Stimulated activated CD8-positive, alpha-beta memory T cell treated with anti-CD3 and anti-CD28 coated beads, Interleukin-12 subunit alpha, Interleukin-12 subunit beta, amount 100 ng/mL, for 1 hour (primary cell): ENCODE measurements at places on chromosomes 6 and 20.

GRCh38 chr20:16390991-16391390 lies 182.3 kb downstream of the KIF16B start:
- no peak for DNase-seq

DNA sequence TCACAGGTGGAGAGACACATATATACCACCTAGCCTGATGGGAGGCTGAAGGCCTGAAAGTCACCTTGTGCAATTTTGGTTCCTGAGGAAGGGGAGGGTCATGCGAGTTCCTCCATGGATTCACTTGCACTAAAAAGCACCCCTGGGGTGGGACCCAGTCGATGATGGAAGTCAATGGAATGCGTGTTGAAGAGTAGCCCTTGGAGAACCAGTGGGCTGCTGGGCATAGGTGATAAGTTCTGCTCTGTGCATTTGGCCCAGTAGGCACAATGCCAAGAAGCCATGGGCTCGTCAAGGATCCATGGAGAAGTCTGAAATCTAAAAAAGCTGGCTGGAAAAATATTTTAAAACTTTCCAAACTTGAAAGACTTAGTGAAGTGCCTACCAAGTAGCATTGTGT lies 18.9 kb upstream of the SCRT2 start:
- DNase-seq: no peak

- DNase-seq: no peak
These were observed 69.0 kb downstream of the BACH2 start for GRCh38 chr6:90227673-90228072.

DNA sequence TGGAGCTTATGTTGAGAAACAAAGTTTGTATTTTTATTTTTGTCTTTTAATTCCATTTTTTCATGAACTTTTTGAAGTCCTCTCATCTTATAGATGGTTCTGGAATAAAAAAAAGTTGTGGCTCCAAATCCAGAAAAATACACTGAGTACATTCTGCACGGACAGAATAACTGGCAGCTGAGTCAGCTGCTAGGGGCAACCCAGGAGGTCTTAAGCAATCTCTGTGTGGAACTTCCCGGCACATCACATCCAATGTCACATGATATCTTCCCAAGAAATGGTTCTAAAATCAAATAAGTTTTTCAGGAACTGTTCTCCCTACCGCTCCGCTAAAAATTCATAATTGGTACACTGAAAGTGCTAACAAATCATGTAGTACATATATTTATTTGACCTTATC lies 29.8 kb downstream of the SLC13A3 start:
- no peak for DNase-seq

DNA sequence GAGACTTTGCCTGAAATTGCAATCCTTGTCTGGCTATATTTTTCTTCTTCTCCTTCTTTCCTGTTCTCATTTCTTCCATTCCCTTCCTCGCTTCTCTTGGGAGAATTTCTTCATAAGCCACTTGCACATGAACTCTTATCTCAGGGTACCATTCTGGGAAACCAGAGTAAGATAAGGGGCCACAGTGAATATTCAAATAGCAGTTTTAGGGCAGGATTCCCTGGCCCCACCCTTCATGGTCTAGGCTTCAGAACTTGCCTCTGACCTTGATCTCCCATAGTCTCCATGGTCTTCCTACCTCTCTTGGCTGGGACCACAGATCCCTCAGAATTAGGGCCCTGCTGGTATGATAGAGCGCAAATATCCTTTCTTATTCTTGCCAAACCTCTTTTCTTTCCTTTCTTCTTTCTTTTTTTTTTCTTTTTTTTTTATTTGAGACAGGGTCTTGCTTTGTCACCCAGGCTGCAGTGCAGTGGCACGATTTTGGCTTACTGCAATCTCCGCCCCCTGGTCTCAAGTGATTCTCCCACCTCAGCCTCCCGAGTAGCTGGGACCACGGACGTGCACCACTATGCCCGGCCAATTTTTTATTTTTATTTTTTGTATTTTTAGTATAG lies 123.0 kb upstream of the CITED2 start:
- no peak for DNase-seq

GRCh38 chr6:150243620-150244314 lies 100.9 kb downstream of the PPP1R14C start:
- no peak for DNase-seq

DNA sequence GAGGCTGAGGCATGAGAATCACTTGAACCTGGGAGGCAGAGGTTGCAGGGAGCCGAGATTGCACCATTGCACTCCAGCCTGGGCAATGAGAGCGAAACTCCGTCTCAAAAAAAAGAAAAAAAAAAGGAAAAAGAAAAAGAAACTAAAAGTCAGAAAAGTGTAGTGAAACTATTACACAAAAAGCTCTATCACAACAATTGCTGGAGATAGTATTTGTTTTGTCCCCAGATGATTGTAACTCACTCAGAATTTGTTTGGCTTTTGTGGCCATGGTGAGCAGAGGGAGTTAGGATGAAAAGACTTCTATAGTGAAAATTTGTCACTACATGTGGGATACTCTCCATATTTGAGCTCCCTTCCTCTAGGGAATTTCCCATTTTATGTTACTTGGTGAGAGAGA lies 5.2 kb upstream of the GOPC start:
- no peak for DNase-seq

DNA sequence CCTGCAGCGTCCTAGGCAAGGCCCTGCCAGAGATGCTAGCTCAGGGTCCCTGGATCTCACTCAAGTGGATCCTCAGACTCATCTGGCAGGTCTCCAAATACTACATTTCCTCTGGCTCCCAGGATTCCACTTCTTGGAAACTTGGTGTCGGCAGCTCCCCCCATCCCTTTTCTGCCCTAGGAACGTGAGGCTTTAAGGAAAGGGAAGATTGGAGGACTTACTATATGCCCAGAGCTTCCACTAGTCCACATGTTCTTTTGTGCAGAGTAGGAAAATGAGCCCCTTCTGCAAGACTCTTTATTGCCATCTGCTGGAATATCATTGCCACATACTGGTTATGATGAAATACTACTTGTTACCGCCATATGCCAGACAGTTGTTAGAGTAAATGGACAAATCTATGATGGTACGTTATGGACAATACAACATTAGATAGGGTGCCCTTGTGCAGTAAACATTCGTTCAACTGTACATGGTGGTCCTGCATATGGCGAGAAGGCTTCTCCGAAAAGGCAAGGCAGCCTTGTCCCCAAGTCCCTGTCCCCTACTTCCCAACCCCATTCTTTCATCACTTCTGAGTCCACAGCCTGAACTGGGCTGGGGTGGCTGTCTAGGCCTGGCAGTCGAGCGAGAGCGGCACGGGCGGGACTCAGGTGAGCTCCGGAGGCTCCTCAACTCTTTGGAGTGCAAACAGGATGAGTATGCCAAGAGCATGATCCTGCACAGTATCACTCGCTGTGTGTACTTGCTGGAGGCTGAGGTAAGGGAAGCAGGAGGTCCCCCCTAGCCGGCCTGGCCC lies 780 bp downstream of the ARMC12 start:
- no peak for DNase-seq
